ENCODE measurements at places on chromosomes 7 and 10. TPM values are rescaled to one million over a fixed set of nuclear protein-coding genes. Genes with fewer than 3 reads are reported as not detected.

AKR1C1 gene
- 11.8 TPM for polyA plus RNA-seq

AASS gene
- polyA plus RNA-seq, result 35.3 TPM

DNA sequence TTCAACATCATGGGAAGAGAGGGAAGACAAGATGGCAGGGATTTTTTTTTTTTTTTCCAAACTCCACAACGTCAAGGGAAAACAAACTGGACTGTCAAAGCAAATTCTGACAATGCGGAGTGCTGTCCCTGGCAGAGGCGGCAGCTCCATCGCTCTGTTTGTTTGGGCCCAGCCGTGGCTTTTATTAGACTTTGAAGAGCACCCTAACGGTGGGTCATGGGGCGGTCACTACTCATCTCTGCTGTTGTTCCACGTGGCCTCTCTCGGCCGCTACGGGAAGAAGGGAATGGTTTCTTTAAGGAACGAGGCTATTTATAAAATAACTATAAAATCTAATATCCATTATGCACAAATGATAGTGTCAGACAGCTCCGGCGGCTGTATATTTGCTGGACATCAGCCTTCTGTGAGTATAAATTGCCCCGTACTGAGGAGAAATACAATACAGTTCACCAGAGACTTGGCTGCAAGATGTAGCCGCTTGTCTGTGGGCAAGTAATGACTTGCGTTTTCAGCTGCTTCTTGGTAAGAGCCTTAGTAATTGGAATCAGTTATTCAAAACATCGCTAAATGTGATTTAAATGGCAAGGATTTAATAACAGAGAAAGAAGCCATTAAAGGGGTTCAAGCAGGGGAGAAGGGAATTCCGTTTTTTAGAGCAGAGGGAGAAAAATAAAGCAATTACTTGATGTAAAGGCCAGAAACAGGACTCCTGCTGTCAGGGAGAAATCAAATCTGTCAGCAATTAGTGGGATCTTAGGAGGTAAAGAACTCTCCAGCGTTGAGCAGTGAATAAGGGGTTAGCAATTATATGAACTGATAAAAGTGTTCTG is 61.7 kb upstream of the RAB11FIP2 start:
- no peak for DNase-seq

MNX1 gene
- polyA plus RNA-seq, result not detected

DNA sequence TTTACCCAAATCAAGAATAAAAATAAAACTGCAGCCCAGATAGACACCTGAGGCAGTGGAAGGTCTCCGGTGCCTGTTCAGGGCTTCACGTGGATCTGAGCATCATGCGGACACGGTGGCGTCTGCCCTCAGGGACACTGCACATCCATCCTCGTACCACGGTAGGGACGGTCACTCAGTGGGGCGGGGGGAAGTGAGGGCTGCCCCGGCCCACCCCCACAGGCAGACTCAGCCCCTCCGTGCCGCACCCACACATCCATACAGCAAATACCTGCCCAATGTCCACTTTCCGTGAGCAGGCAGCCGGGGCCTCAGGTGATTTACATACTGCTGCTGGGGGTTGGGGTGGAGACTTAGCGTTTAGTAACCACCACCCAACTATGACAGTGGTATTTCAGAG is 207.8 kb downstream of the DIP2C start:
- no peak for DNase-seq

DNA sequence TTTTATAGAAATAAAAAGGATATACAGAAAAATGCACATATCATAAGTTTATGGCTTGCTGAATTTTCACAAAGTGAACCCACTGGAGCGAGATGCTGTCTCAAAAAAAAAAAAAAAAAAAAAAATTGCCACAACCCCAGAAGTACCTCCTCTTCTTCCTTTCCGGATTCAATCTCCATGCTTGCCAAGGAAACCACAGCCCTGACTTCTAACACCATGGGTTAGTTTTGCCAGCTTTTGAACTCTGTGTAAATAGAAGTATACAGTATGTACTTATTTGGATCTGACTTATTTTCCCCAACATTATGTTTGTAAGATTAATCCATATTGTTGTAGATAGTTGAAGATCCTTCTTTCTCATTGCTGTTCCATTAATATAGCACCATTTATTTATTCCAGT is 40.0 kb downstream of the FANK1 start:
- DNase-seq, result no peak

OPN4 gene
- not detected for polyA plus RNA-seq

PHYHIPL gene
- polyA plus RNA-seq, result 20.1 TPM

SSC4D gene
- polyA plus RNA-seq, result 6.9 TPM

DNA sequence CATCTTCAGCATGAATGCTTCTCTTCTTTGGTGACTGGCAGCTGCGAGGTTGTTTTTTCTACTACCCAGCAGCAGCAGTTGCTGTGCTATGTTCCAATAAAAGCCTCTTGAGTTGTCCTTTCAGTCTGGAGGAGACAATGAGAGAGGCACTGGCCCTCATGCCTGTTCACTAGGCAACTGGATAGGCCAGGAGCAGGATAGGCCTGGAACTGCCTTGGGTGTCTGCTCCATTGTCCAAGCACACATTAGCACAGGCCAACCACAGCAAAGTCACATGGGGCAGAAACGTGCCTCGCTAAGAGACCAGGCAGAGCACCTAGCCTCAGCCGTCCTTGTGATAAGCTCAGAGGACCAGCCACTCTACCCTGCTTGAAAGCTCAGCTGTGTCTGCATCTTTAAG is 76.9 kb upstream of the PDCD4 start:
- DNase-seq, result no peak

DNA sequence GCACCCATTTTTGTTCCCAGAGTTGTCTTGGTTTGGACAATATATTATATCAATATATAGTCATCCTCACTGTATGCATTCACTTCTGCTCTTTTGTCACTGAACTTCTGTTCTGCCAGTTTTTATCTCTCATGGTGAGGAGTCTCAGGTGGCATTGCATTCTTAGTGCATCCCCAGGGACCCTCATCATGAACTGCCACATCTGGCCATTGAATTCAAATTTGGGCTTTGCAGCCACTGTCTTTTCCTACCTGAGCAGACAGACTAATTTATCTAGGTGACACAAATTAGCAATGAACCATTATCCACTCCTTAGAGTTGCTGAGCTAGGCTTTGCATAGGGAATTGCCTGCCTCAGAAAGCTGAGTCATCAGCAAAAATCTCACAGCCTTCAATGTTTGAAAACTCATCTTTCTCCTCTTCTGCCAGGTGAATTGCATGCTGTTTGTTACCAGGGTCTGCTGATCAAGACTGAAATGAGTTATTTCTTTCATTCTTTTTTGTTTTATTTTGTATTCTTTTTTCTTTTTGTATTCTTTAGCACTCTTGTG is 316.8 kb upstream of the MTPN start:
- DNase-seq, result no peak
